ENCODE measurements at places on chromosomes 12 and 14.

- DNase-seq = no peak
These were observed 368.2 kb upstream of the PRICKLE1 start for GRCh38 chr12:42957561-42958290.

DNA sequence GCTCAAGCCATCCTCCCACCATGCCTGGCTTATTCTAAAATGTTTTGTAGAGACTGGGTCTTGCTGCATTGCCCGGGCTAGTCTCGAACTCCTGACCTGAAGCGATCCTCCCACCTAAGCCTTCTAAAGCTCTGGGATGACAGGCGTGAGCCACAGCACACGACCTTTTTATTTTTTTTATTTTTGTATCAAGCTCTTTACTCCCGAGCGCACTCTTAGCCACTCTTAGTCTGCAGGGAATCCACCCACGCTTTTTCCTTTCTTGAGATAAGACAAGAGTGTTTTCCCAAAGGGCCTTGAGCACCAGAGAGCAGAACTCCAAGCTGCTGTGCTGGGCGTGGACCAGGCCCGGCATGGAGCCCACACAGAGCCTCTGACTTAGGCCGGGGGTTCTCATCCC lies 23.4 kb downstream of the MAP1LC3B2 start:
- DNase-seq = no peak

DNA sequence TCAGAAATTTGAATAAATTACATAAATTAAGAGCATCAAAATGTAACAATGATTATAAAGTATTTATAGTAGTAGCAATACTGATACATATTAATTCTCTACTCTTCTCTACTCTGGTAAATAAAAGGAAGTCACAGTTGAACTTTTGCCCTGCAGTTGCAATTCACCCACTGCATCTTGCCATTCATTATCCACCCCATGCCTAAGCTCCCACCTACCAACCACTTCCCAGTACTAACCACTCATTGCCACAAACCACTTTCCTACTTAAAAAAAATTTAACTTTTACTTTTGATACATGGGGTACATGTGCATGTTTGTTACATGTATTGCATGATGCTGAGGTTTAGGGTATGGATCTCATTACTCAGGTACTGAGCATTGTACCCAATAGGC lies 174.0 kb downstream of the RASSF9 start:
- DNase-seq = no peak

DNA sequence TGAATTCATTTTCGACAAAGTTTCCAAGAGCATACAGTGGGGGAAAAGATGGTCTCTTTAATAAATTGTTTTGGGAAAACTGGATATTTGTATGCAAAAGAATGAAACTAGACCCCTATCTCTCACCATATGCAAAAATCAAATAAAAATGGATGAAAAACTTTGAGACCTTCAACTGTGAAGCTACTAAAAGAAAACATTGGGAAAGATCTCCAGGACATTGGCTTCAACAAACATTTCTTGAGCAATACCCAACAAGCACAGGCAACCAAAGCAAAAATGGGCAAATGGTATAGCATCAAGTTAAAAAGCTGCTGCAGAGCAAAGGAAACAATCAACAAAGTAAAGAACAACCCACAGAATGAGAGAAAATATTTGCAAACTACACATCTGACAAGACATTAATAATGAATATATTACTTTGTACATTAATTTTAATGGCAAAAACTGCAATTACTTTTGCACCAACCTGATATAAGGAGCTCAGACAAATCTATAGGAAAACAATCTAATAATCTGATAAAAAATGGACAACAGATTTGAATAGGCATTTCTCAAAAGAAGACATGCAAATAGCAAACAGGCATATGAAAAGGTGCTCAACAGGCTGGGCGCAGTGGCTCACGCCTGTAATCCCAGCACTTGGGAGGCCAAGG lies 50.7 kb downstream of the NUBPL start:
- DNase-seq = no peak

DNA sequence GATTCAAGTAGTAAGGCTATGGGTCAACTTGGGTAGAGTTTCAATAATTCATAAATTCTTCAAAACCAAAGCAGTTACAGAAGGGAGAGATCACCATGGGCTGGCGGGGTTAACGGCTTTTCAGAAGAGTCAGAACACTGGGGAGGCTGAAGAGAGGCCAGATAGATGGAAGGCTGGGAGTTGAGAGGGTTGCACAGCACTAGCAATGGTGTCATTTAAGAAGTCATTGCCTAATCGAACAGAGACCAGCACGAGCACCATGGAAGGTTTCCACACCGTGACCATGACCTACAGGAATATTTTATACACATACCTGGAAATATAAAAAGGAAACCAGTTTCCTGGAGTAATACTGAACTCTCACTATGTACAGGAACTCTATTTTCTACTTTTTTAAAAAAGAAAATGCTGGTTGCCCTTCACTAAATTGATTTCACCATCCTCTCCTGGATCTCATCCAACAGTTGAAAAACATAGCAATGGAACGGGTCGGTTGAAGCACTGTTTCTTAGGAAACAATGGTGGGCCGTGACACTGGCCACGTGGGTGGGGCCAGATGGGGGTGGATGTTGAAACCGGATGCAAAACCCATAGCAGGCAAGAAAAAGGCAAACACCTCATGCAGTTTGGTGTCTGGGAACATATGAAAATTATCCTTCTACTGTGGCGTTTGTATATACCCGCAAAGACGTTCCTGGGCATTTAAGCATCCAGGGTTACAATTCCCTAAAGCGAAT lies 38.0 kb upstream of the RIN3 start:
- DNase-seq = no peak

DNA sequence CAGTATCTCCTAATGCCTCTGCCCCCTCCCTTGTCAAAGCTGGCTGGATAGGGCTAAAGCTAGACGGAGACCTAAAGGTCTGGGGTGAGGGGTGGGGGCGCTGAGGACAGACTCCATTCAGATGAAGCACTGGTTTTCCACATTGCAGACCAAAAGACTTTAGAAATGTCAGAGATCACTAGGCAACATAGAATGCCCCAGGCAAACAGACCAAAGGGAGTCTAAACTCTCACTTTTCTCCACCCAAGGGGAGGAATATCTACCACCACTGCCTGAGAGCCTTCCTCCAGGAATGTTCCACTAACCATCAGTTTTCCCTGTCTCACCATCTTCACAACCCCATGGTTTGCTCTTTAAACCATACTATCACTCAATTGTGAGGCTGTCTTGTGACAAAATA lies 106.9 kb upstream of the KRAS start:
- DNase-seq = no peak

- peak; percentile 95 for DNase-seq
These were observed 50.9 kb upstream of the VASH1 start for GRCh38 chr14:76710056-76711010.

- no peak for DNase-seq
These were observed 21.4 kb downstream of the FAIM2 start for GRCh38 chr12:49882248-49882850.

GRCh38 chr12:66239295-66239694 lies 50.3 kb downstream of the IRAK3 start:
- no peak for DNase-seq

GRCh38 chr12:13606290-13606689 lies 375.1 kb downstream of the GRIN2B start:
- DNase-seq = no peak

- no peak for DNase-seq
These were observed 102.3 kb downstream of the CALM1 start for GRCh38 chr14:90499121-90499520.

DNA sequence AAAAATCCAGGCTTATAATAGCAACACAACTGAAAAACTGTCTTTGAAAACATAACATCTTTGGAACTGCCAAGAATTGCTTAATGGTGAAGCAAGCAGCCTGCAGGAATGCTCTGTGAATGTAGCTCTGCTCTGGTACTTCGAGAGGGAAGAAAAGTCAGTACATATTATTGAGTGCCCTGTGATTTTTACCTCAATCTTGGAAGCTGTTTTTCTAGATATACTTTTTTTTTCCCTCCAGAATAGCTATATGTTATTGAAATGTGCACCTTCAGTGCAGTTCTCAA lies 508.1 kb downstream of the PCNX1 start:
- no peak for DNase-seq

GRCh38 chr14:28778138-28779117 lies 11.8 kb downstream of the FOXG1 start:
- DNase-seq = peak; percentile 71

GRCh38 chr12:125461831-125462230 lies 396.6 kb downstream of the AACS start:
- DNase-seq = no peak

DNA sequence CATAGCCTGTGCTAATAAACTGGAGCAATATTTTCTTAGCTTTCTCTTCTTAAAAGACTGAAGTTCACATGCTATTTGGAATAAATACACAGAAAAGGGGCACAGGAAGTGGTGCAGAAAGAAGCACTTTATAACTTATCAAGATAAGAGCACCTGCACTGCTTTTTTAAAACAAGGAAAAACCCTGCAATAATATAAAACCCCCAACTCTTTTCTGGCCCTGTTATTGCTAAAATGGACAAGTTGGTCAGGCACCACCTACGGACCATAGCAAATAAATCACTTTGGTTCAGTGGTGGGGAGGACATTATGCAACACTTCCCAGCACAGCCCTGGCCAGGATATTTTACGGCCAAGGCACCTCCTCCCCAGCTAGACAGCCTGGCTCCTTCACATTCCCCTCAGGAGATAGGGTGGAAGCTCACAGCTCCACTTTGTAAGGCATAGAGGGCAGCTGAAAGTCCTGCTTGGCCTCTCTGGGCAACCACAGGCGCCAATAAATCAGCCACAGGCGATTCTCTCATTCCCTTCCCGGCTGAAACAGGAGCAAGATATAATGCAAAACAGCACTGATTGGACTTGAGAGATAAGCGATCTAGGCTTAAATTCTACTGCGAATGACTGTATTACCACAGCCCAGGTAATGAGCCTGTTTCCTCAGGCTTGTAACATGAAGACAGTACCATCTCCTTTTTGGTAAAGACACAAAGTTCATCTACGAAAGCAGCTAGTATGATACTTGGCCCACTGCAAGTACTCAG lies 2.0 kb downstream of the ZBTB25 start:
- DNase-seq = no peak
